ENCODE measurements at places on chromosomes 2 and 18.
A peak's percentile ranks its signal among the peaks of the same experiment; 100 is the strongest.

DNA sequence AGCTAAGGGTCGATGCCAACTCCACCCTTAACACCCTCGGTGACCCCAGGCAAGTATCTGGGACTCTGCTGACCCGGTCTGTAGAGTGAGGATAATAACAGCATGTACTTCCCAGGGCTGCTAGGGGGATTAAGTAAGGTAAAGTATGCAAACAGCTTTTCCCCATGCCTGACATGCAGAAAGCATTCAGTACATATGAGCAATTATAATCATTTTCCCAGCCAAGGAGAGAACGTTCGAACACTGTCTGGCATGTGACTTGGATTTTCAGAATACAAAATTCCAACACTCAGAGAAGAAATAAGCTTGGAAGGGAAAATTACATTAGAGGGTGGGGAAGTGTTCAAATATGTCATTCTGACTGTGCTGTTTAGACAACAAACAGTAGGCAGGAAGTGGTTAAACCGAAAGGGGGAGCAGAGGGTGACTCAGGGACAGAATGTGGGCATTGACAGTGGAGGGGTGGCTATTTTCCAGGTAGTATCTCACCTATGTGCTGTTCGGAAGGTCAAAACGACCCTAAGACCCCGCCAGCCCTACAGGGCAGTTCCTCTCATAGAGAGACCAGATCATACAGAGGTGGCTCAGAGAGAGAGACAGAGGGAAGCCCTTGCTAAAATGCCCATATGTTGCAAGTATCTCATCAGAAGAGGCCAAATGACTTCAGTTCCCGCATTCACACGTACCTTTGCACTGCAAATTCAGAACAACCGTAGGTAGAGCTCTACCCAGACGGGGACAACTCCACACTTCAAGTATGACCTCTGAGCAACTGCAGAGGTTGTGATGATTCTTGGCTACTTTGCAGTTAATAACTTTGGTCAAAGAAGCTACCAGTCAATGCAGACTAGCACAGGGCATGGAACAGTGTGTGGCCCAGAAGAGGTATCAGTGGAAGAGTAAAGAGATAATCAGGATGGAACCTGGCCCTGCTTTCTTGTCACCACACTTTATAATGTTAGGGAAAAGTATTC, 14.8 kb downstream of the ASPRV1 start:
- no peak for DNase-seq

DNA sequence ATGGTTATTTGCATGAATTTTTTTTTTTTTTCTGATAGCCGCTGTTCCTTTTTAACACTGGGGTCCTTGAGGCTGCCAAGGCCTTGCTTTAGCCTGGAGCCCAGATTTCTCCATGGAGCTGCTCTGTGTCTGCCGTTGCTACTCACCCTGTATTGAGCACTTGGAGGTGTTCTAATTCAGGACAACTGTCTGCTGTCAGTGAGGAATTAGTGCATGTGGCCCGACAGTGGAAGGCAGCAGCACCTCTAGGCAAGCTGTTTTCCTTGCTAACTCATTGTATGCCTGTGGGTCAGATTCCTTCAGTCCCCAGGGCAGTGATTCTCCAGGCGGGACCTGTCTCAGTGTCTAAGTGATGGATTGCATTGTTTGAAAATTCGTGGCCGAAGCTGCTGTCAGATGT, 147.7 kb upstream of the DPP10 start:
- no peak for DNase-seq

DNA sequence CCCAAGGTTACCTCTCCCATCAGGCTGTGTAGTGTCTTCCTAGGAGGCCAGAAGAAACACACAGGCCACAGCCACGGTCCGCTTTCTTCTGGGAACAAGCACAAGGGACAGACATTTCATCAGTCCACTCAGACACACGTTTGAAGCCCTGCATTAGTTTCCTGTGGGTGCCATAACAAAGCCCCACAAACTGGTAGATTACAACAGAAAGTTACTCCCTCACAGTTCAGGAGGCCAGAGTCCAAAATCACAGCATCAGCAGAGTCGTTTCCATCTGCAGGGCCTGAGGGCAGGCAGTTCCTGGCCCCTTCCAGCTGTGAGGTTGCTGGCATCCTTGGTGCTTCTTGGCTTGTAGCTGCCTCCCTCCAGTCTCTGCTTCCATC, 8.8 kb upstream of the PRLH start:
- DNase-seq: no peak

DNA sequence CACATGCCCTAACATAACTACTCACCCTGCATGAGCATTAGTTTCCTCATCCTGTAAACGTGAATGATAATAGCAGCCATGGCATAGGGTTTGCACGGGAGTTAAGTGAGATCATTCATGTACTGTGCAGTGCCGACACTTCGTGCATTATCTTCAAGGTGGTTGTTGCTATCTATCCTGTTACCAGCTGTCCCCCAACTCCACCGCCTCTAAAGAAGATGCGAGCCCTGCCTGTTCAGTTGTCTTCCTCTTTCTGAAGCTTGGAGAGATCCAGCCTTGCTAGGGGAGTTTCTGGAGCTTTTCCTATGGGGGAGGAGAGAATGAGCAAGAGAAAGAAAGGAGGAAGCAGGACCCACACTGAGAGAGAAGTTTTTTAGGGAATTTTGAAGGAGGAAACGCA, 34.4 kb downstream of the YPEL5 start:
- DNase-seq: no peak

- DNase-seq: no peak
These were observed 249.2 kb downstream of the TXNL1 start for GRCh38 chr18:56389190-56389589.

DNA sequence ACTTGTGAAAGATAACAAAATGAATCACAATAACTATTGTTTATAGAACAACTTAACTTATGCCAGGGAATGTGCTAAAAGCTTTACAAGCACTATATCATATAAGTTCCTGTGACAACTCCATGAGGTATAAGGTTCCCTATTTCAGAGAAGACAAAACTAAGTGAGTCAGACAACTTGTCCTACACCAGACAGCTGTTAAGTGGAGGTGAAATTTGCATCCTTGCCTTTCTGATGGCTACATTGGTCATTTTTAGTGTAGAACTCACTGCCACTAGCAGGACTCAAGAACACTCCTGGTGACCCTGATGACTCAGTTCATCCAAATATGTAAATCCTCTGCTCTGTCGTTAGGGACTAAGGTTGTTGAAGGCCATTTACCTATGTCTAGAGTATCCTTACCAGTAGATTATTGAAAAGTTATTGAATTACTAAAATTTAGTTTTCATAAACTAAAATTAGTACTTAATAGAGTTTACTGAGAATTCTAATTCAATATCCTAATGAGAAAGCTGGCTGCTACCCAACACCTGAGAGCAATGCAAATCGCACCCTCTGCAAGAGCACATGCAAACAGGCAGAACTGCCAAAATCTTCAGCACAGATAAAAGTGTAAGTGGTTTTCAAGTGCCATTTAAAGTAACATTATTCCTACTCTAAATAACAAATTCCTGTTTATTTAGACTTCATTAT, 636.2 kb downstream of the NRXN1 start:
- no peak for DNase-seq

GRCh38 chr2:166157578-166157977, 29.8 kb upstream of the SCN1A start:
- no peak for DNase-seq

DNA sequence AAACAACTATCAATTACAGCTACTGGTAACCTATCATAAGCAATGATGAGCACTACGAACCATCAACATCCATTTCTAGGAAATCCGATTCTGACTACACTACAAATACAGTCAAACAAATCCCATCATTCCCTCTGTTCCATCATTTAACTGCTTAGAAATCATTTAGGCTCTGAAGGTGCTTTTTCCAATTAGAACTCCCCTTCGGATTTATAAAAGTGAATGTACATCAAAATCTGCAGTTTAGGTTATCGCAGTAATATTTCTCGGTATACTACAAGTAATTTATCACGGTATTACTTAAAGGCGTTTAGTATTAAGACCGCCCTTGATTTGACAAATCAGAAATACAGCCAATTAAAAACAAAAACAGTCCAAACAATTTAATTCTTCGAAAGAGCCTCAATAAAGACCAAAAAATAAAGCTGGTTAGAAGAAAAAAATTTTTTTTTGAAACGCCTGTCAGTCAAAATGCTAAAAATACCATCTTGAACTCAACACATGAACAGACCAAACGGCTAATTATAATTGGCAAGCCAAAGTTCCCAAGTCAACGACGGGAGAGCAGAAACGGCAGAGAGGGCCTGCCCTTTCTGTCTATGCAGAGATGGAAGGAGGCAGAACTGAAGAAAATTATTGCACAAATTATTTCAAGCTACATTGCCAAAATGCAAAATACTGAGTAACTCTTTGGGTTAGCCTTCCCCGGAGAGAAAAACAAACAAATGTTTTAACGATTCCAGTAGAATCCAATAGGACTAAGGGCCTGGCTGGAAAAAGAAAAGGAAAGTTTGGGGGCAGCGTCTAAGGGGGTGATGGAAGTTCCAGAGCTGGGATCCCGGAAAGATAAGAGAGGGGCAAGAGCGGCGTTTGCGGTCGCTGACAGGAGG, 1.2 kb downstream of the VPS54 start:
- DNase-seq: no peak

- DNase-seq: peak; percentile 21
These were observed 25.4 kb downstream of the ASXL3 start for GRCh38 chr18:33603454-33603853.

Measured in Caco-2 (cell line).